ELR (cell line): ENCODE measurements at places on chromosomes 11 and 22.
A peak's percentile ranks its signal among the peaks of the same experiment; 100 is the strongest.

GRCh38 chr11:118488480-118489109 lies 38.7 kb upstream of the TTC36 start:
- DNase-seq: peak; percentile 76

DNA sequence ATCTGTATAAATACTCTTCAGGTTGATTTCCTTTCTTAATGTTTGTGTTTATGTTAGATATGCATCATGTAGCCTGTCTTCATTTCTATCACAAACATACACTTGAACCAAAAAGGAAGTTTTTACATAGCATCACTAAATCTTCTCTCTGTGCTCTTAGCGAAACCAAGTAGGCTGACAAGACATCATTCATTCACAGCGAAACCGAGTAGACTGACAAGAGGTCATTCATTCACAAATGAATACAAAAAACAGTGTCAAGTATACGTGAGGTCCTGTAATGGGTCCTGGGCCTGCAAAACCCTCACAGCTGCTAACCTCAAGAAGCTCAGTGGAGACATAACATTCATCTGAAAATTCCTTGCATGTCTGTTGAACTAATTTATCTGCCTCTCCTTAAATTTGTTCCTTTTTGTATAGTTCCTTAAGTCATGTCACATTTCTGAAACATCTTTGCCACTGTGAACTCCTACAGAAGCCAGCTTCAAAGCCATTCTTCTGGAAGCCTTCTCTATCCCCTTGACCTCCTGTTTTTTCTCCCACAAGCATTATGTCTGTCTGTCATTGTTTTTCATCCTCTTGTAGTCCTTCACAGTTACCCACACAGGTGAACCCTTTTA lies 9.8 kb upstream of the HBE1 start:
- no peak for DNase-seq

DNA sequence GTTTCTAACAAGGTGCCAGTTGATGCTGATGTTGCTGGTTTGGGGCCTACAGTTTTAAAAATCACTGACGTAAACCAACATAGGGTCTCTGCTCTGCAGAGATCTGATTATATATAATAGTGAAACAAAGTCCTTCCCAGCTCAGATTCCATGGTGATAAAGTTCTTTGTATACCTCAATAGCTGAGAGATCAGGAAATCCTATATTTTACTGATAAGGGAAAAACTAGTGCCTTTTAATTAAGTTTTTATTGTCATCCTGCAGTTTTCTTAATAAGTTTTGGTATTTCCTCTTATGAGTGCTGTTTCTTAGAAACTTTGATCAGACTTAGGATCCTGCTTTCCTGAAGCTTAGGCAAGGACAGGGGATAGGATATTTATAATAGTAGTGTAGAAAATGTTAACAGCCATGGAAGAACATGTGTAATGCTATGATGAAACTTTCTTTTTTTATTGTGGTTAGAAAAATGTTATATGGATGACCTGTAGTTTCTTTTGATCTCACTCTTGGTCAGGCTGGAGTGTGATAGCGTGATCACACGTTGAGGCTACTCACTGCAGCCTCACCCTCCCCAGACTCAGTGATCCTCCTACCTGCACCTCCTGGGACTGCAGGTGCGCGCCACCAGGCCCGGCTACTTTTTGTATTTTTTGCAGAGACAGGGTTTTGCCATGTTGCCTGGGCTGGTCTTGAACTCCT lies 14.1 kb downstream of the CAPRIN1 start:
- peak; percentile 62 for DNase-seq

GRCh38 chr11:86800076-86800959 lies at the start of gene PRSS23:
TSS of gene PRSS23 (plus strand) at chr11:86800542. CDS start at chr11:86807644, 7,102 bp downstream.
- peak; percentile 79 for DNase-seq

DNA sequence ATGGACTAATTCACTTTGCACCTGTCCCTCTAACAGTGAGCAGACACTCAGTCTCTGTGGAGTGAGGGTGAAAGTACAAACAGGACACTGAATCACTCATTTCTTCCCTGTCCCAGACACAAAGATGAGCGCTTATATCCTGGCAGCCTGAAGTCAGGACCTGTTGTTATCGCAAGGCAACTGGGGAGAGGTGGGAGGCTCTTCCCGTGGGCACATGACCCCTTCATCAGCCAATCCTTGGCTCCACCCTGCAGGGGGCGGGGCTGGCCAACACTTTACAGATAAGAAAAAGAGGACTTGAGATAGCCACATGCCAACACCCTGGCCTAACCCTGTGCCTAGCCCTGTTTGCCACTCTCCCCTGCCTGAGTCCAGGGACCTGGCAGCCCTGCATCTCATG lies 29.5 kb upstream of the TESMIN start:
- peak; percentile 19 for DNase-seq

DNA sequence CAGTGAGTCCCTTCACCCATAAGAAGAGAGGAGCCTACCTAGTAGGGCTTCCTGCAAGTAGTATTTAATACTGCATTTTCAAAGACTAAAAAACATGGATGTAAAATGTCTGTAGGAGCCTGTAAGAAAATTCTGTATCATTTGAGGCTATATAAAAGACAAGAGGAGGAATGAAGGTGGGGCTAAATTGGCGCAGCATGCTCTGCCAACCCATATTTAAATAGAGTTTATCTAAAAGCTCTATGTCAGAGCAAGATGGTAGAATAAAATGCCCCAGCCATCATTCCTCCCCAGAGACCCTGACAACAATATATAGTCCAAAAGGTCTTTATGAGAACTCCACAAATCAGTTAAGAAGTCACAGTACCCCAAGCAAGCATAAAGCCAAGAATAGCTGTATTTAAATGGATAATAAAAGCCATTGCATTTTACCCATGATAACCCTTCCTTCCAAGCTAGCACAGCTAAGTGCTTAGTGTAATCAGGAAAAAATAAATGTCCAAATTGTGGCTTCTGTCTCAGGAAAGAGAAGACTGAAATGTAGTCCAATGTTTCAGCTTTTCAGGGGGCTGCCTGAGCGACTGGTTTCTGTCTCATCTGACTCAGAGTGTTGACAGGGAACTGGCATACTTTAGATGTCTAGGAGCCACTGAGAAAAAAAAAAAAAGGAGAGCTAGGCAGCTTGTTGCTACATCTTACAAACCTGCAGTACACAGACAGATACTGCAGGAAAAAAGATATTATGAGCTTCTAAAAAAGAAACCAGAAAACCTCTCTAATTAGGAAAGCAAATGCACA lies 258.6 kb downstream of the METTL15 start:
- peak; percentile 15 for DNase-seq

GRCh38 chr11:60762851-60763691 lies 6.4 kb downstream of the MS4A15 start:
- DNase-seq: peak; percentile 40

DNA sequence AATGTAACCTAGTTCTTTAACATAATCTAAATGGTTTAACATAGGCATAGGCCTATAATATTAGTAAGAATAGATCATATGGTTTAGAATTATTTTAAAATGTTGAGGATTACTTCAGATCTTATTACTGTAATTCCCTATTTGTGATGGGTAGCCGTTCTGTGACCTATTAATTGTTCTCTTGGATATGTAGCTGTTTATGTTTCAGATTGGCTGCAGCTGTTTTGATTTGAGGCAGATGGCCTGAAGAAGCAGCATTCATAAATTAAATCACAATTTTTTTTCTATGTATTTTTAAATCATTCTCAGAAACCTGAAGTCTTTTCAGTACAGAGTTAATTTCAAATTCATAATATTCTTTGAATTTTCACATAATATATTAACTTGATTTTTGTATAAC lies 104.5 kb downstream of the PDE3B start:
- DNase-seq: no peak

- DNase-seq: no peak
These were observed 115.7 kb downstream of the ENTHD1 start for GRCh38 chr22:39777716-39778454.

DNA sequence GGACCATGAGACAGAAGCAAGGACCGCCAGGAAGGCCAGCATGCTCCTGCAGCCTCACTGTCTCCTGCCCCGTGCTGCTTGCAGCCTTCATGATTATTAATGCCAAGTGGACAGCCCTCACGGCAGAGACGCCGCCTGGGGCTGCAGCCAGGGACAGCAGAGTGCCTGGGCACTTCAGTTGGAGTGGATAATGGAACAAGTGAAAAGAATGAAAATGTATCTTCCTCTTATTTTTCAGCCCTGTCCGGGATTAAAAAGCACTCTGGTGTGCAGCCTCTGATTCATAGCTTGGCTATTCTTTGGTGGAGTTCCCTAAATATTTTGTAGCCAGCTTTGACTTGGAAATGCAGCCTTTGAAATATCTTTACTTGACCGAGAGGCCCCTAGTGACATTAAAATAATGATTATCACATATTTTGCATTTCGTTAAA lies 1404.2 kb downstream of the BRD1 start:
- DNase-seq: no peak

DNA sequence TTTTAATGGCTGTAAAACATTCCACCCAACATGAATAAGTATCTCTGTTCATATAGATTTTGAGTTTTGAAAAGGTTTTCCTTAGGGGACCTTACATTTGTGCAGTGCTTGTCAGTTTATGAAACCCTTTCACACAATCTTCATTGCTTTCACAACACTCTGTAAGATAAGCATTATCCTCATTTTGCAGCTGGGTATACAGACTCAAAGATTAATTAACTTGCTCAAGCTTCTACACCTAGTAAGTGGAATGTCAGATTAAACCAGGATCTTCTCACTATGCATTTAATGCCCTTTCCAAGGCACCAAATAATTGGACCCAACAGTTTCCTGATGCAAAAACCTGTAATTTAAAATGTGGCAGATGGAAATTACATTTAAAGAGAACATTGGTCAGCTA lies 11.6 kb upstream of the GAB2 start:
- no peak for DNase-seq

DNA sequence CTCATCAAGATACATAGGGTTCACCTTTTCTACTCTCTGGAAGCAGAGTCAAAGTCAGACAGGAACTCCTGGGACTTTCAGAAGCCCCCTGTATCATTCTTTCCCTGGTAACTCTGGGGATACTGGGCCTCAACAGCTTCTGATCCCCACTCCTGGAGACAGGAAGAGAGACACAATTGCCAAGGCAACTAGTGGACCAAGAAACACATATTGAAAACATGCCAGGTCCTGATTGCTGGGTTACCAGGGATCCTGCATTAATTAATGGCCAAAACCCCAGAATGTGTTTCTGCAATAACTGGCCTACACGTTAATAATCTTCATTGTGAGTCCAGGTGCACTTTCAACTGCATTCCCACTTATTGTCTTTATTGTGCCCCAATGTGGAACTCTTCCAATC lies 260.8 kb upstream of the POU2AF2 start:
- DNase-seq: no peak

- no peak for DNase-seq
These were observed 375.1 kb downstream of the OPCML start for GRCh38 chr11:133156986-133157745.
